ENCODE measurements at places on chromosomes 11 and 22. TPM values are rescaled to one million over a fixed set of nuclear protein-coding genes. Genes with fewer than 3 reads are reported as not detected.

Gene DNAJB13
- 0.15 TPM for total RNA-seq

Gene SNX32
- not detected for total RNA-seq

Gene UPK2
- not detected for total RNA-seq

Gene KCNJ1
- total RNA-seq: not detected

Gene PKDREJ
- total RNA-seq: not detected

Gene PIWIL4
- 0.20 TPM for total RNA-seq

Gene CHRNA10
- not detected for total RNA-seq

Gene CDON
- 1.7 TPM for total RNA-seq

Gene GLYAT
- total RNA-seq: not detected

Gene FAM83F
- not detected for total RNA-seq

Gene SMC1B
- total RNA-seq: not detected

Gene MPEG1
- total RNA-seq: not detected

Gene BACE1
- 17.4 TPM for total RNA-seq

Gene RASSF10
- total RNA-seq: not detected

Gene HORMAD2
- total RNA-seq: not detected

Gene NLRP14
- total RNA-seq: not detected

Gene UBQLNL
- not detected for total RNA-seq

Gene GGTLC3
- not detected for total RNA-seq

Gene CDC42EP1
- total RNA-seq: 79.8 TPM

Gene SCT
- total RNA-seq: not detected

Gene SLC5A1
- not detected for total RNA-seq

Gene SLC22A9
- not detected for total RNA-seq

Gene C11orf42
- total RNA-seq: not detected

Gene MUC5AC
- not detected for total RNA-seq

Gene TH
- total RNA-seq: not detected

Gene KRTAP5-10
- total RNA-seq: not detected

Gene SCGB1A1
- not detected for total RNA-seq

Gene ARVCF
- 101 TPM for total RNA-seq

Gene FXYD6
- total RNA-seq: 0.30 TPM

Gene BCO2
- 0.40 TPM for total RNA-seq

Gene GNAZ
- 0.47 TPM for total RNA-seq

Gene ACR
- 0.40 TPM for total RNA-seq

Gene XBP1
- 113 TPM for total RNA-seq

Gene IRAG1
- 0.27 TPM for total RNA-seq

Gene C11orf86
- not detected for total RNA-seq

Gene POLR2F
- total RNA-seq: 107 TPM

Gene PSMA1
- total RNA-seq: 207 TPM

Gene BARX2
- total RNA-seq: not detected

Gene TLCD5
- total RNA-seq: 7.7 TPM

Gene POLD3
- 11.9 TPM for total RNA-seq

Gene MN1
- total RNA-seq: 2.1 TPM

Gene DBX1
- not detected for total RNA-seq

Gene NXPE1
- not detected for total RNA-seq

Gene MICAL3
- total RNA-seq: 21.7 TPM

Gene C1QTNF5
- total RNA-seq: 90.1 TPM

Gene THY1
- total RNA-seq: 0.98 TPM

Gene SYT9
- total RNA-seq: not detected

Gene SLC25A45
- total RNA-seq: 1.1 TPM

Gene TNNI2
- not detected for total RNA-seq

Gene GGTLC2
- not detected for total RNA-seq

Gene MS4A3
- total RNA-seq: not detected

Gene SLC22A25
- total RNA-seq: not detected

Gene ADM
- total RNA-seq: 103 TPM

Gene PGR
- total RNA-seq: not detected

Gene FOLR3
- total RNA-seq: not detected

Gene GDPD4
- total RNA-seq: not detected

Data from mammary microvascular endothelial cell (primary cell).